ENCODE measurements at places on chromosomes 12 and 14.

- no peak for DNase-seq
Measured at GRCh38 chr12:25241167-25242020, 9.3 kb downstream of the KRAS start.

DNA sequence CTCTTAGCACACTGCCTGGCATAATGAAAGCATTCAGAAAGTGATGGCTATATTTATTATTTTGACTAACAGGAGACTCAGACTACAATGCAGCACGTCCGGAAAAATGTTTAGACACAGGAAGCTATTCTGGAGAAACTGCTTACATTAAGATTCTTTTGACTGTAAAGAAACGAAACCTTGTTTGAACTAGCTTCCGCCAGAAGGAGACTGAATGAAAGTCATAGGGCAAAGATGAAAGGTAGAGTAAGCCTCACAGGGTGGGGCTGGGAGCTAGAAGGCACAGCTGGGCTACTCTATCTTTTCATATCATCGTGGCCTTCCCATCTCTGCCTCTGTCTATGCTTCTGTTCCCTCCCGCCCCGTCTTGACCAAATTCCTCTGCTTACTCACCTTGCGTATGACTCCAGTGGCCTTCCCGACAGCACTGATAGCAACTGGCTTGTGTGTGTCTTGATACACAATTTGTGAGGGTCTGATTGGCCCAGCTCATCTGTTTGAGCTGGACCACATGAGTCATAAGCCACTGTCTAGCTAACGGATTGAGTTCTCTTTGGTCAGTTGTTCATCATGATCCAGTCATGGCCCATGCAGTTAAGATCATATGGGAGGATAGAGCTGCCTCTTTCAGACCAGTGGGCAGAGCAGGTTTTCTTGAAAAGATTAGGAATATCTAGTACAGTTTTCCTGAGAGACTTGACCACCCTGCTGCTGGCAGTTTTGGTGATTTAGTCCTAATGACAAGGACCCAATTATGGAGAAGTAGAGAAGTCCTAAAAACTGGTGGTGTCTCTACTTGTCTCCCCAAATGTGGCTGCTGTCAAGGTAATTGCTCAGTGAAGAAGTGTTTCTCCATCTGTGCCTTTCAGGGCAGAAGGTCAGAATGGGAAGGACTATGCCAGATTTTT is 151.5 kb upstream of the SLC38A2 start:
- peak; percentile 26 for DNase-seq

- no peak for DNase-seq
Measured at GRCh38 chr14:27040552-27040951, 442.7 kb upstream of the NOVA1 start.

GRCh38 chr12:87142342-87142741 is 886.2 kb upstream of the MGAT4C start:
- no peak for DNase-seq

- DNase-seq, result no peak
Measured at GRCh38 chr12:127480775-127481314, 786.1 kb upstream of the TMEM132C start.

Measured in stimulated activated CD4-positive, alpha-beta T cell treated with anti-CD3 and anti-CD28 coated beads, Interleukin-12 subunit alpha, Interleukin-12 subunit beta, amount 100 ng/mL, for 24 hours (primary cell).